ENCODE measurements at places on chromosomes 3 and 15.

DNA sequence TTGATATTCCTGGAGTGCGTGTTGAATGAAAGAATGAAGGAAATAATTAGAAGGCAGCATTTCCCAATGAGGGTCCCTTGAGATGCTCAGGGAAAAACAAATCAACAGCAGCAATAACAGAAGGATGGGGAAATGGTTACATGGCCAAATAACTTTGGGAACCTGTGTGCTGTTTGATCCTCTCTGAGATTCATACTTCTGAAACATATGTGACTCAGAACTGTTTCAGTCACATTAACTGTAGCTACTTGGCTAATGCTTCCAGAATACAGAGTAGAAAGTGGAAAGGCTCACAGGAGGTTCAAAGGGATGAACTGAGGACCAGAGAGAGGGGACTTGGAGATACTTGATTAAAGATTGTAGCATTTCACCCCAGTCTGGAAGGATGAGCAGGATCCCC is 258.2 kb downstream of the SLCO3A1 start:
- DNase-seq, result no peak

DNA sequence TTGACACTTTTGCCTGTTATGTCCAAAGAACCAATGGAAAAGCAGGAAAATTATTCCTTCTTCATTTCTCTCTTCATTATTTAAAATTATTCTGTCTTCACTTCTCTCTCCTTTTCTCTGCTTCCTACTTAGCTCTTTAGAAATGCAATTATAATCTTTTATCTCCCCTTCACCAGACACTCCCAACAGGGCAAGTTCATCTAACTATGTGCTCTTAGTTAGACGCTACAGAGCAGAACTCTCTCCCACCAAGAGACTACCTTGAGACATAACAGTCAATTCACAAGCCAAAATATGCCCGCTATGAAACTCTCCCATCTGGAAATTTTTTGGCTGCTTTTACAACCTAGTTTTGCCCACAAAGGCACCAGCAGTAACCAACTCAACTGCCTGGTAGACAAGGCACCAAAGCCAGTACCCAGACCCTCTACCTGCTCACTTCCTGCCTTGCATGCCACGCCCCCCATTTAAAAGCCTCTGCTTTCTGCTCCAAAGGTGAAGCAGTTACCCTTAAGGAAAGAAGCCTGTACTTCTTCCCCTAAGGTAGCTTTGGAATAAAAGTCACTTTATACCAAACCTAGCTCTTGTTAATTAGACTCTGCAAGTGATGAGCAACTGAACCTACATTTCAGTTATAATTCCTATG is 28.1 kb downstream of the CCRL2 start:
- DNase-seq, result no peak

DNA sequence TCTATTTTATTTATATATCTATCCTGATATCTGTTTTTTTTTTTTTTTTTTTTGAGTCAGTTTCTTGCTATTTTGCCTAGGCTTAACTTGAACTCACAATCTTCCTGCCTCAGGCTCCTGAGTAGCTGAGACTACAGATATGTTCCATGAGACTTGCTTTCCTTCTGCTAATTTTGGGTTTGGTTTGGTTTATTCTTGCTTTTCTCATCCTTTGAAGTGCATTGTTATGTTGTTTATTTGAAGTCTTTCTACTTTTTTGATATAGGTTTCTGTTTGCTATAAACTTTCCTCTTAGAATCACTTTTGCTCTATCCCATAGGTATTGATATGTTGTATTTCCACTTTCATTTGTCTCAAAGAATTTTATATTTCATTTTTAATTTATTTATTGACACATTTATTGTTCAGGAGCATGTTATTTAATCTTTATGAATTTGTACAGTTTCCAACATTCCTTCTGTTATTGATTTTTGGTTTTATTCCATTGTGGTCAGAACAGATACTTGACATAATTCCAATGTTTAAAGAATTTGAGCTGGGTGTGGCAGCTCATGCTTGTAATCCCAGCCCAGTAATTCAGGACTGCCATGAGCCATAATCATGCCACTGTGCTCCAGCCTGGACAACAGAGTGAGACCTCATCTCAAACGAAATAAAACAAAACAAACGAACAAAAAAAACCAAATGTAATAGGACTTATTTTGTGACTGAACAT is 62.3 kb upstream of the PLSCR4 start:
- no peak for DNase-seq

GRCh38 chr3:99911433-99911832 is 93.8 kb downstream of the CMSS1 start:
- DNase-seq, result no peak

- DNase-seq, result no peak
These were observed 235.8 kb upstream of the TMCO5A start for GRCh38 chr15:37698679-37699078.

DNA sequence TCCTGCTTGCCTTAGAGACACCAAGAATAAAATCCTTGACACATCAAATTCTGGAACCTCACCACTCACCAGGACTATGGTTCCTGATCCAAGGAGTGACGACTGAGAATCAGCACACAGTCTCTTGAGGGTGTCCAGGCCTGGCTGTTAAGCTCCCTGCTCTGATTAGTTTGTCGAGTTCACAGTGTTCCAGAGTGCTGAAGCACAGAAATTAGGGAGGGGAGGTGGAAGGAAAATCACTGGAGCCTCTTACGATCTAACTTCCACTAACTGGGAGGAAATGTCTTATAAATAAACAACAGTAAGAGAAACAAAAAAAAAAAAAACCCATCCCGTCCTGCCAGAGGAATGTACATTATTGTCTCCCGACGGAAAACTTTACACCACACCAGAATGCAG is 330.2 kb downstream of the TIGIT start:
- no peak for DNase-seq

- peak; percentile 42 for DNase-seq
These were observed 25.0 kb upstream of the BCL6 start for GRCh38 chr3:187770224-187770623.

DNA sequence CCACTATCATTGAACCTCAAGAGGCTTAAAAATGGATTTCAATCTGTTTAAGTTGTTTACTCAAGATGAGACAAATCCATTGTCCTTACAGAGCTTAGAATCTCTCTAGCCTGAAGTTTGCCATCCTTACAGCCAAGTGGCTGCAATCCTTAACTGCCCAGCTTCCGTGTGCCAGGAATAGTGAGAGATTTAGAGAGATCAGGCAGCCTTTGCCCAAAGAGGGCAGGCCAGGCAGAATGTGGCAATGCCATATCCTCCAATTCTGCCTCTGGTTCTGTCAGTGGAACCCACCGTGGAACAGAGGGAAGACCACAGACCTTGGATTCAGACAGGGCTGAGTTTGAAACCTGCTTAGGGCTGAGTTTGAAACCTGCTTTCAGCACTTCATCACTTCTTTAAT is 374.3 kb downstream of the VPS13C start:
- no peak for DNase-seq

- DNase-seq, result peak; percentile 54
These were observed 25.1 kb upstream of the CSTA start for GRCh38 chr3:122299872-122300460.

DNA sequence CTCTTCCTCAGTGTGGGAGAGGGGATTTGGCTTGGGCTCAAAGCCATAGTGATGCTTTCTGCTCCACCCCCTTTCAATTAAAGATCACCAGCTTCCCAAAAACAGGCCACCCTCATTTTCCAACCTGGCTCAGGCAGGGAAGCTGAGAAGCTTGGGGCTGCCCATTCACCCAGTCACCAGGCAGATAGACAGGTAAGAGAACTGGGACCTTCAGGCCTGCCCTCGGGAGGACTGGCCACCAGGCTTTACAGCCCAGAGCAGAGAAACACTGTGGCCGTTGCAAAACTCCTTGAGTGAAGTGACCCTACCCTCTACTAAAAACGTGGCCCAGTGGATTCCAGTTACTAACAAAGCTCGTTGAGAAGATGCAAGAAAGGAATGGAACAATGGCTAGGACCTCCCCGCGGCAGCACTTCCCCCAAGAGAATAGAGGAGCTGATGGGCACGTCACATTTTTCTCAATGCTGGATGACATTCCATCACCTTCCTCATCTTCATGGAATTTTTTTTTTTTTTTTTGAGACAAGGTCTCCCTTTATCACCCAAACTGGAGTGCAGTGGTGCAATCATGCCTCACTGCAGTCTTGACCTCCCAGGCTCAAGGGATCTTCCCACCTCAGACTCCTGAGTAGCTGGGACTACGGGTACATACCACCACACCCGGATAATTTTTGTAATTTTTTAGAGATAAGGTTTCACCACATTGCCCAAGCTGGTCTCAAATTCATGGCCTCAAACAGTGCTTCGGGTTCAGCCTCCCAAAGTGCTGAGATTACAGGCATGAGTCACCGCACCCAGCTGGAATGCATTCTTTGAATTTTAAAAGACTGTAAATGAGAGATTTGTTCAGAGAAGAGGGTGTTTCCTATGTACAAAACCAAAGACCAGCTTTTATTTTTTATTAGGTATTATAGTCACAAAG is 37.9 kb downstream of the LIPC start:
- DNase-seq, result peak; percentile 60

DNA sequence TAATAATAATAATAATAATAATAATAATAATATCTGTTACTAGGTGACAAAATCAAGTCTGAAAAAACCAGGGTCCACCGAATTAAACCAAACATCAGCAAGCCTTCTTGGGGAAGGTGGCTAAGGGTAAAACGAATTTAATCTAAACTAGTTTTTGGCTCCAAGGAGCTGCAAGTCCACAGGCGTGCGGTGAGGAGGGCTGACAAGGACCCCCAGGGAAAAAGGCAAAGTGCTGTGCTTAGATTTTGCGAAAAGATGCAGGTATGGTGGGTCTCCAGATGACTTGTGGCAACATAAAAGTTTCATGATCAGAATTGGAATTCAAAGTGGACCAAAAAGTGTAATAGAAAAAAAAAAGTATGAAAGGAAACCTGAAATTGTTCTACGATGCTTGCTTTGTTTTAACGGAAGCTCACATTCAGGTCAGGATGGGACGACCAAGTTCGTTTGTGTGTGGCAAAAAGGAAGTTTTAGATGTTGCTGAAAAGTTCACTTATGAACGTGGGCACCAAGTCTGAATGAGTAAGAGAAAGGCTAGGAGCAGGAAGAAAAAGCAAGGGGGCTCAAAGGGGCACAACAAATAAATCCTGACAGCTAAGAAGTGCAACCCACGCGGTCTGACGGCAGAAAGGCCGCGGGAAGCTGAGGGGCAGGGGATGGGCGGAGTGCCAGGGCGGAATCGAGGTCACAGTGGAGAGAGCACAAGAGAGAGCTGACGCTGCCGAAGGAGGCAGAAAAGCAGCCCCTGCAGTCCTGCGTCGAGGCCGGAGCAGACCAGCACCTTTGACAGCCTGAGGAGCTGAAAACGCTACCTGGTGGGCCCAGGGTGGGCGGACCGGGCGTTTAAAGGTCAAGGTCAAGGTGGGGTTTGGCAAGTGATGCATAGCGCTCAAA is 1.1 kb downstream of the WDR82 start:
- peak; percentile 93 for DNase-seq

GRCh38 chr3:128577711-128578110 is 72.9 kb downstream of the RPN1 start:
- no peak for DNase-seq

DNA sequence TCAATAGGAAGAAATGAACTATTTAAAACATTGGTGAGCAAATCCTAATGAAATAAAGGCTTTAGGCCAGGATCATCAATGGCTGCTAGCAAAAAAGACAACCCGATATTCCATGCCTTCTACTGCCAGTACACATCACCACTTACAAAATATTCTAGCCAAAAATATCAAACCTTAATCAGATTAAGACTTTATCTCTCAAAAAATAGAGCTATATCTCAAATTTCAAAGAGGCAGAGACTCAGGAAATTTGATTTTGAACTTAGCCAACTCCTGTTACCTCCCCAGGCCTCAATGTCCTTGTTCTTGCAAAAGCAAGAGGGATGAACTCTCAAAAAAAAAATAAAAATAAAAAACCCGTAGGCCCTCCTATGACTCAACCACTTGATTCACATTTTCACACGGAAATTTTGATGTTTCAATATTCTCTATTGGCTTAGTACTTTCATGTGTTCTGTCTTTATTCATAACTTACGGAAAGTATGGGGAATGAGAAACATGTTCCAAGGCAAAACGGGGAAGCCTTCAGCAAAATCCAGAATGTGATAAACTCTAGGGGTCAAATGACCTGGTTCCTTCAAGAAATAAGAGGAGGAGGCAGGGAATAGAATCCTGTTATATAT is 273.3 kb upstream of the ZPLD1 start:
- no peak for DNase-seq

GRCh38 chr3:109994853-109995252 is 657.5 kb upstream of the DPPA4 start:
- DNase-seq, result no peak

GRCh38 chr3:157155591-157155990 is 4.4 kb downstream of the CCNL1 start:
- no peak for DNase-seq

GRCh38 chr15:34252545-34252944 is 27.7 kb downstream of the EMC4 start:
- no peak for DNase-seq

- DNase-seq, result no peak
These were observed 70.4 kb upstream of the TAMM41 start for GRCh38 chr3:11917051-11917450.

- peak; percentile 4 for DNase-seq
These were observed 91.5 kb downstream of the STT3B start for GRCh38 chr3:31624083-31624709.

GRCh38 chr15:95196176-95196915 is 965.0 kb downstream of the MCTP2 start:
- DNase-seq, result no peak

DNA sequence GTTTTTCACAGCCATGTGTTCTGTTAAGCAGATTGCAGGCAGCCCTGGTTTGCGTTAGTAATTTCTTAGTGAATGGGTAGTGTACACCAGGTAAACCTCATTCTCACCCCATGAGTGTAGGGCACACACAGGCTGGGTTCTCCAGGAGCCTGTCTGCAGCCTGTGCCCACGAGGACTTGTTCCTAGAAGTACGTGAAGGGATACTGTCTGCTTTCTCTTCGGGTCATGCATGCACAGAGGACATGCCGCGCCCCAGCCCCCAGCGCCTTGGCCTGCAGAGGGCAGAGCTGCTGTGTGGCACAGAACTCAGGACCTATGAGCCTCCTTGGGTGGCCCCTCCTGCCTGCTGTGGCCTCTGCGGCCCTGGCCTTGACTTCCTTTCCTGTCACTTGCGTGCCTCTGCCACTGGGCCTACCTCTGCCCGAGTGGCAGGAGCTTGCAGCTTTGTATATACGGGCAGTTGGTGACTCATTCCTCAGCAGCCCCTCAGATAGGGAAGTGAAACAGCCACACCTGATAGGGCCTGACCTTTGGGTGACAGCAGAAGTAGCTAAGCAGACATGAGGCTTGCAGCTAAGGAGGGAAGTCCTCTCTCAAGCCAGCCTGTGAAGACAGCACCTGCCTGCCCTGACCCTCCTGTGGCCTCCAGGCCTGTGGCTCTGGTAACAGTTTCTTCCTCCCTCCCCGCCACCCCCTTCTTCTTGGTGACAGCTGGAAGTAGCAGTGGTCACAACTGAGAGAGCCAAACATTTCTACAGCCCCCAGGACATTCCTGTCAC is 19.5 kb downstream of the PPCDC start:
- DNase-seq, result peak; percentile 89
